ENCODE measurements at places on chromosomes 2 and 18.

GRCh38 chr2:65499216-65499615 is 66.8 kb upstream of the SPRED2 start:
- no peak for DNase-seq

DNA sequence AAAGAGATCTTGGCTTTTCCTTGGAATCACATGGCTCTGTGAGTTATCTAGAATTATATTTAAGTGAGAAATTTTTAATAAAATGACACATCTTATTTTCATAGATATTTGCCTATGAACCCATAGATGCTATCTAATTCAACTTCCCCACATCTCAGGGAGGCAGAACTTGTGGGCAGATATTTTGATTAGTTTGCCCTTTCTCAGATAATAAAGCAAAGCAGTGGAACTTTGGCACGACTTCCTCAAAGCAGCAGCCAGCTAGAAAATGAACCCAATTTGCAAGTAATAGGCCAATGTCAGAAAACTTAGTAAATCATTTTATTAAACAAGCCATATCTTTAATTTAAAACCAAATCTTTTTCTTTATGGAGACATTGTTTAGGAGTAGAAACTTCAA is 32.7 kb downstream of the RAB27B start:
- no peak for DNase-seq

GRCh38 chr18:434410-434809 is 66.1 kb downstream of the COLEC12 start:
- DNase-seq = no peak

DNA sequence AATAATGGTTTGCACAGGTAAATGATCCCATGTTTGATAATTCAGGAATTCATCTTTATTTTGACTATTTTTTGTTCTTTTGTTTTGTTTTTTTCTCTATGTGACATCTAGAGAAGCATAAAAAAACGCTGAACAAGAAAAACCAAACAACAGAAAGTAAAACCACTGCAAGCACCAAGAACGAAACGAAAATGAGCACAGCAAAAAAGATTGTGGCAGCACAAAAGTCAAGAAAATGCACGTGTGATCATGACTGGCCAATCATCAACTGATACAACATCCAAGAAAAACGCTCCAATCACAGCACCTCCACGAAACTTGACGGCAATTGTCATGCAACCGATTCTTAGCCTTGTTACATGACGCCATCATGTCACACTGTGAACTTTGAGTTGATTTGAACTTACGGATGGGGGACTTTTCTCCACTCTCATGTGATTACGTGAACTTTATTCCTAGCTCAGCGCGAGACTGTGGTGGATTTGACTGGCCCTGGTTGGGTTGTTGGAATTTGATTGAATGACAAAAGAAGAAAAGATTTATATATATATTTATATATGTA is 318.7 kb downstream of the CELF4 start:
- no peak for DNase-seq

DNA sequence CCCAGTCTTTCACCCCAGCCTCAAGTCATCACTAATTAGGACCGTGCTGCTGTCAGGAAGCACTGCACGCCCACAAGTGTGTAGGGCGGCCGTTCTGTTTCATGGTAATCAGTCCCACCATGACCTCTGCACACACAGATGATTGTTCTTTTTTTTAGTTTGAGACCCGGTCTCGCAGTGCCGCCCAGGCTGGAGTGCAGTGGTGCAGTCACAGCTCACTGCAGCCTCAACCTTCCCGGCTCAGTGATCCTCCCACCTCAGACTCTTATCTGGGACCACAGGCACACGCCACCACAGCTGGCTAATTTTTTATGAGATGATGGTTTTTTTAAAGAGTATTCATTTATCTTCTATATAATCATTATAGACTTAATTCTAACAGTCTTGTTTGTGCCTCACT is 1.8 kb upstream of the IAH1 start:
- no peak for DNase-seq
